ENCODE measurements at places on chromosomes 13 and 19.

DNA sequence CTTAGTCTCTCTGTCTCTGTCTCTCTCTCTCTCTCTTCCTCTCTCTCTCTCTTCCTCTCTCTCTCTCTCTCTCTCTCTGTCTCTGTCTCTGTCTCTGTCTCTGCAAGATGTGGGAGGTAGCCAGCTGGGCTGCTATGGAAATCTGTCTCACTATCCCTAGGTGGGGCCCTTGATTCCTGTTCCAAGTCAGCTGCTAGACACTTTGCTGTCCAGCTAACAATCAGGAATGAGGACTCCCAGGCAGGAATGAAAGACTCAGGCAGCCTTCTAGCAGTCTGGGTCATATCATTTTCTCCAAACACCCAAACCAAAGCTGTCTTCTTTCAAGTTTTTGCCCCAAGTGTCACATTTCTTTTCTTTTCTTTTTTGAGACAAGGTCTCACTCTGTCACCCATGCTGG, 23.2 kb downstream of the CATSPERD start:
- DNase-seq: no peak

GRCh38 chr19:42419309-42419708, 7.9 kb downstream of the LIPE start:
- DNase-seq: no peak

DNA sequence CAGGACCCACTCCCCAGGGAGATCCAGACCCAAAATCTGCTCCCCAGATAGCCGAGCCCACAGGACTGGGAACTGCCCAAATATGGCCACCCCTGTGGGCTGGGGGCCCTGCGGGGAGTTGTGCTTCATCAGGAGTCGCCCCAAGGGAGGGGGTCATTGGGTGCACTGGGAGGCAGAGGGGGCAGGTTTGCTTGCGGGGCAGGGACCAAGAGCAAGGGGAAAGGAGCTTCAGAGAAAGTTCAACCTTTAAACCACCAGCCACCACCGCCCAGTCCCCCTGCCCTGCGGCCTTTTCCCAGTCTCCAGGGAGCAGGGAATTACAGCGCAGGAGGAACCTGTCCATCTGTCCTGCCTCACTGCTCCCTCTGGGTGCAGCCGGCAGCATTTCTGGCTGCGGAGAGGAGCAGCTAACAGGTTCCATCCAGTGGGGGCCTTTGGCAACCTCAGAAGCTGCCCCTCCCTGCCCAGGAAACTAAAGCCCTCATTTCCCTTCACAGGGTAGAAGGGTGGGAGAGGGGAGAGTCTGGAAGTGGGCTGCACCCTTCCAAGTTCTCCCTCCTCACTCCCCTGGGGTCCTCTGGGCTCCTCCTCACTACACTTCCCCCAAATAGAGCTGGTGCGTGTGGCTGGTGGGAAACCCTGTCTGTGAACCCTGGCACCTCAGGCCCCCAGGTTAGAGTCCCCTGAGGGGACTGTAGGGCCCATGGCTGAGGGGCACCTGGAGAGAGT, 13.8 kb upstream of the ASF1B start:
- DNase-seq: no peak

GRCh38 chr13:74561155-74561554, 427.0 kb upstream of the KLF12 start:
- no peak for DNase-seq

- DNase-seq: no peak
Measured at GRCh38 chr19:53112286-53112685, 9.1 kb upstream of the ZNF160 start.

DNA sequence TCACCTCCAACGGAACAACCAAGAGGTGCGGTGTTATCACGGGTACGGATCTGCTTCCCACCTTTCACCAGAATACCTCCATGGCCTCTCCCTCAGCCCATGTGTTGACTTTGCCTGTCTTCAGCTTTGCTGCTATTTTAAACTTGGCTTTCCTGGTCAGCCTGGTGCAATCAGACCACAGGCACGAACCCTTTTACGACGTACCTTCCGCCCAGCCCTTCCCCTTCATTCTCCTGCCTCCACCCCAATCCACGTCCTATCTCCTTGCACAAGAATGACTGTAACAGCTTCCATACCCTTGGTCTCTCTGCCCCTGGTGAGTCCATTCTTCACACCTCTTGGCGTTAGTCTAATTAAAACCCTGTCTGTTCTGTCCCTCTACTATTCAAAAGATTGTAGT, 431.7 kb downstream of the EFNB2 start:
- no peak for DNase-seq

DNA sequence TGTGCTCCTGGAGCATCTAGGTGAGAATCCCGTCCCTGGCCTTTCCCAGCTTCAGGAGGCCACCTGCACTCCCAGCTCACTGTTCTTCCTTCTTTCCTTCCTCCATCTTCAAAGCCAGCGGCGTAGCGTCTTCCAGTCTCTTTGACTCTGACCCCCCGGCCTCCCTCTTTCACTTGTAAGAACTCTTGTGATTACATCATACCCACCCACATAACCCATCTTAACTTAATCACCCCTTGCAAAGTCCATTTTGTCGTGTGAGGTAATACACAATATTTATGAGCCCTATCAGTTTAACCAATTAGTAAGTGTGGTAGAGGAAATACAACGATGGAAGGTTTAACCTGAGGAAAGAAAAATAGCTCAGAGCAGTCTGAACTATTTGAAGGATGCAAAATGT, 4.6 kb upstream of the CDC16 start:
- DNase-seq: no peak

- DNase-seq: no peak
Measured at GRCh38 chr13:93955904-93956303, 523.6 kb downstream of the DCT start.

- DNase-seq: no peak
Measured at GRCh38 chr19:29967623-29968022, 25.6 kb downstream of the URI1 start.

- no peak for DNase-seq
Measured at GRCh38 chr13:110107568-110108347, 199.2 kb downstream of the COL4A1 start.

DNA sequence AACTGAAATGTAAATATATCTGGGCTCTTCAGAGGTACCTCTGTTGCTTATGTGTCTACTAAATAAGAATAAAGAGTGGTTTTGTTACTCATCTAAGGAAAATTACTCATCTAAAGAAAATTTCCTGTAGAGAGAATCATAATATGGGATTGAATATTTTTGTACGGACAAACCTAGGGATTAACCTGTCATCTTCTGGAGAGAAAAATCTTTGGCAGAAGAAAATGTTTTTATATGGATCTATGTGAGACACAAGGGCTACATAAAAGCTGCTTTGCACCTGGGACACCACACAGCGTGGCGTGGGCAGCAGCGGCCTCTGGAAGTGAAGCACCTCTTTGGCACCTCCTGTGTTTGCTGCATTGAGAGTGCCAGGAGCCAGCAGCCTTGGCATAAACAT, 242.9 kb upstream of the DACH1 start:
- DNase-seq: no peak
